Mesothelial cell of epicardium (in vitro differentiated cells): ENCODE measurements at places on chromosomes 3 and 15.
A peak's percentile ranks its signal among the peaks of the same experiment; 100 is the strongest.

DNA sequence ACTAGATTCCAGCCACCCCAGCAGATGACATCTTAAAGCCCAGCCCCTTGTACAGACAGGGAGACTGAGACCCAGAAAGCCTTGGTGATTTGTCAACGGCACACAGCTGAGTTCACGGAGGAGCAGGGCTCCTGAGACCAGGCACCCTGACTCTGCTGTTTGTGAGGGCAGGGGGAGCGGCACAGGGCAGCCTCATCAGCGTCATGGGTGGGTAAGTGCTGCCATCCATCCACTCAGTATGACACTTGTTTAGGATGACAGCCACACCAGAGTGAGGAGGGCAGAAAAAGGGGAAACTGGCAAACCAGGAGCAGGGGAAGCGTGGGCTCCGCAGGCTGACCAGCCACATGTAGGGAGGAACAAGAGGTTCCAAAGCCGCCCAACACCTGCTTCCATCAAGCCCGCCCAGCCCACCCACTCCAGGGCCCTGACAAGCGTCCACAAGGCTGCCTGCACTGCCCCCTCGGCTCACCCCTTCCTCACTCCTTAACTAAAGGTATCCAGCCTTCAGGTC lies 19.9 kb downstream of the RBPMS2 start:
- DNase-seq = no peak

- peak; percentile 66 for DNase-seq
Measured at GRCh38 chr3:194137008-194137505, 1.1 kb downstream of the HES1 start.

GRCh38 chr3:177484926-177485325 lies 287.6 kb upstream of the TBL1XR1 start:
- DNase-seq = no peak

- no peak for DNase-seq
Measured at GRCh38 chr15:64146885-64147681, 4.4 kb upstream of the SNX22 start.

GRCh38 chr15:85404918-85405866 lies 24.8 kb downstream of the AKAP13 start:
- no peak for DNase-seq

- no peak for DNase-seq
Measured at GRCh38 chr3:34405159-34405558, 606.7 kb downstream of the PDCD6IP start.

DNA sequence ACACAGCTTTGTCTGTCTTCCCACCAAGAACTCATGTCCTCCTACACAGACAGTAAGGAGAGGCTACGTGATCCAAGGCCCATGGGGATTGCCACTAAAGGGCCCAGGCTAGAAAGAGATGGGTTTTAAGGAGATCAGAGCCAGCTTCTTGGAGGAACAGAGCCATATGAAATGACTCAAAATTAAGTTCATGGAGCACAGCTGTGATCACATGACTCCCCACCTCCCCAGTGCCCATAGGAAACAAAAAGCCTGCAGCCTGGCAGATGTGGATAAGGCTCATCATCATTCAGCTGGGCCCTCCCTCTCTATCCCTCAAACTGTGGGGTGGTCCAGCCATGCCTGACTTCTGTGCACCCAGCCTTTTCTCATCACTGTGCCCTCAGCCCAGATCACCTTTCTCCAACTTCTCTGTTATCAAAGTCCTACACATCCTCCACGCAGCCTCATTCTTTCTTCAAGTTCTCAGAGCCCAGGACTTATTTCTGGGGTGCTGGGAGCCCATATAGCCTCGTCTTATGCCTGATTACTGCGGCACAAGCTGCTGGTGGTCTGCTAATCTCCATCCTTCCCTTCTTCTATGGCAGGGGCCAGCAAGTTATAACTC lies 137.6 kb downstream of the SMAD6 start:
- DNase-seq = no peak

GRCh38 chr3:158447408-158447807 lies 123.6 kb upstream of the MLF1 start:
- no peak for DNase-seq

DNA sequence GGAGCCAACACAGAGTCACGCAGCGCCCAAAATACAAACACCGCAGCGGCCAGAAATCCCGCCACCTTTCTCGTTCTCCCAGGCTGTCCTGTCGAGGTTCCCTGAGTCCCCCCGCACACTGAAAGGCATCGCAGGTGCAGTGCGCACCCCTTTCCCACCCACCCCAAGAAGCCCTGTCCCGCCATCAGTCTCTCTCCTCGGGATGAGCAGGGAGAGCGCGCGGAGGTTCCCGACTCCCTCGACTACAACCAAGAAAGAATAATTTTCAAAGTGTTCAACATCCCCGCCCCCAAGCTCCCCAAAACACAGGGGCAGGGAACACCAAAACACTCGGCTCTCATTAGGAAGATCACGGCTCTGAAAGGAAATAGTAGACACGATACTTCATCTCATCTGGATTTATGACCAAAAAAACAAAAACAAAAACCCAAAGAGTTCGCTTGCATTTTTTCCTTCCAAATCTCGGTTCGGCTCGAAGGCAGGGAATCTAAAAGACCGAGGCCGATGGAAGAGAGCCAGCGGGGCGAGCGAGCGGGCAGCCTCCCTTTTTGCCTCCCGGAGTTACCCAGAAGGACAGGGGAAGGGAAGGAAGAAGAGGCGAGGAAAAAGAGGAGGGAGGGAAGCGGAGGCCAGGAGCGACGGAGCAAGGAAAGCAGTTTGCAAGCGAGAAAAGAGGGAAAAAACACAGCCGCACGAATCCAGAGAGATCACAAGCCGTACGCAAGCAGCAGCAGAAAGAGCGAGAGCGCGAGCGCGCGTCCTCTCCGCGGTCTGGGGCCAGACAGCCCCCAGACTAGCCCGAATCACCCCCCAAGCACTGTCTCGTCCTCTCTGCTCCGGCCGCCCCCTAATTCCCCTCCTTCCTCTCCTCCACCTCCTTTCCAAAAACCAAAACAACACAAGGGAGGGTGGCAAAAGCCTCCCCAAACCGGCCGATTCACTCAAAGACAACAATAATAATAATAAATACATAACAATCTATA lies 808 bp downstream of the BCL6 start:
- DNase-seq = peak; percentile 61

DNA sequence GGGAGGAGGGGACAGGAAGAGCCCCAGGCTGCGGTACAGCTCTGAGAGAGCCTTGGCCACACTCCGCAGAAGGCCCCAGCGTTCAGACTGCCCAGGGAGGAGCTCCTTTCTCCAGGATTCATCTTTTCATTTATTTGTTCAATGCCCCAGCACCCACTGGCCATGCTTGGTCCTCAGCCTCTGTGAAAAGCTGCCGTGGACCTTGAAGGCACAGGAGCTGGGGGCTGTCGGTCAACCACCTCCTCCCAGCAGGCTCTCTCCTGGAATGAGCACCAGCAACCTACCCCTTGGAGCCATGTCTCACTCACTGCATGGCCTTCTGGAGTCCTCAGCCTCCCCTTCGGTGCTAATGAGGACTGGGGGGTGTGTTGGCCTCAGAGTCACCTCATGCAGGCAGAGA lies 21.6 kb upstream of the PRR23E start:
- DNase-seq = peak; percentile 31

GRCh38 chr3:169954142-169954756 lies 12.4 kb upstream of the SEC62 start:
- no peak for DNase-seq

GRCh38 chr3:167406876-167407492 lies 26.9 kb upstream of the ZBBX start:
- peak; percentile 19 for DNase-seq

- no peak for DNase-seq
Measured at GRCh38 chr15:66429546-66429945, 42.8 kb downstream of the MAP2K1 start.

DNA sequence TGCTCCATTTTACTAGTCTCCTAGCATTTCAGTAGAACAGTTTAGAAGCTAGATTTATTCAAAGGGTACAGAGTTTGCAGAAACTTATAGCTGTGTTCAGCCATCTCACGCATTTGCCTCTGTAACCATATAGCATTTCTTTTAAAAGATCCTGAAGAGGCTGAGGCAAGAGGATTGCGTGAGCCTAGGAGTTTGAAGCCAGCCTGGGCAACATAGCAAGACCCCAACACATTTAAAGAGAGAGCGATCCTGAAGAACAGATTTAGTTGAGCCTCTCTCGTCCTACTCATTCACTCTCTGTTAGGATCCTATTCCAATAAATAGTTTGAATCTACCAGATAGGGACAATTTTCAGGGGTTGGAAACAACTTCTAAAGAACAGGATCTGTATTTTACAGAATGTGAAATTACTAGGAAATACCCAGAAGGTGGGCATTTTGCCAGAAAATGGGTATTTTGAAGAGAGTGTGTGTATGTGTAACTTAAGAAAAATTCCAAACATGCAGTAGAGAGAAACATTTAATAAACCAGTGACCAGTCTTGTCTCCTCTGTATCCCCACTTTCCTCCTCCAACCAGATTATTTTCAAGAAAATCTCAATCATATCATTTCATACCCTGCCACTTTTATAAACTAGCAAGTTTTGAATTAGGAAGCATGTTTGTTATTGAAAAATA lies 4.5 kb downstream of the EIF3J start:
- no peak for DNase-seq

DNA sequence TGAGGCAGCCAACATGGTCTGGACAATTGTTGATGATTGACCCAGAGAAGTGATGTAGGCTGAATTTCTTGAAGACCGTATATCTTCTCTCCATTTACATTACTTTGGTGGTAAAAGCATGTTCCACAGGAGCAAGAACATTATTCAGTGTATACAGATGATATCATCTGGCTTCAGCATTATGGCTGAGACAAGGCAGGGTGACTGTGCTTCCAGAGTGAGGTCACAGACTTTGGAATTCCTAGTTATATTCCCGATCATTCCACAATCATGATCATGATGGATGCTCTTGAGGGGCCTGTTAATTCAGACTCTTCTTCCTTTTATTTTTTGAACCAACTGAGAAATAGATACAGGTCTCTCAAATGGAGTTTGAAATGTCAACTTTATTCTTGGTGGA lies 19.0 kb downstream of the PLS1 start:
- no peak for DNase-seq

DNA sequence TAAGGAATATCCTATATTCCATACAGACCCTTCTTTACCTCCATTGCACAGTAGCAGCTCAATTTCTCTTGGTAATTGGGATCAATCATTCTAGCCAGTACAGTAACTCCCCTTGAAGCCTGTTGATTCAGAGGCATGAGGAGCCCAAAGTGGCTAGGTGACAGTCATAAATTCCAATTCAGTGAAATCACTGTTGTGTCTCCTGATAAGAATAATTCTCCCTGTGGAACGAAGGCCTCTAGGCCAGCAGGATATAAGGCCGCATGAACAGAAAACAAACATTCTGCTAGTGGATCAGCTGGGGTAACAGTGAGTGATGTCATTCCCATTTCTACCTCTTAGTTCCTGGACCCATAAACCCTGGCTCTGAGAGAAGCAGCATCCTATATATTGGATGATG lies 696.3 kb downstream of the NR2F2 start:
- DNase-seq = no peak

DNA sequence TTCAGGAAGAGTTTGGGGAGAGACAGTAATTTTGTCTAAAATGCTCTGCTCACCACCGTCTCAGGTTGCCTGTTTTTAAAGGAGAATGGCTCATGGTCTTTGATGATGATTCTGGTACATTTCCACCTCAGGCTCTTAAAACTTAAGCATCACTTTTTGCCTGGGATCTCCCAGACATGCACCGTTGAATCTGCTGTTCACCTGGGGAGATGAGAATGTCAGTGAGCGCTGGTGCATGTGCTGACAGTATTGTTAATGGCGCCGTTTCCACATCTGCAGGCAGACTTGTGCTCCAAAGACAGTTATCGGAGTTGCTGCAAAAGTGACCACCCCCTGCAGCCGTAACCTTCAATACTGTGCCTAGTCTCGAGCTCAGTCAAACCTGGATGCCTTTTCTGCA lies 219.0 kb upstream of the TPM1 start:
- DNase-seq = no peak

GRCh38 chr15:52213206-52213605 lies 22.0 kb upstream of the GNB5 start:
- no peak for DNase-seq

- DNase-seq = no peak
Measured at GRCh38 chr3:22920006-22920405, 283.1 kb upstream of the UBE2E2 start.

GRCh38 chr3:190321789-190322603 lies at the start of gene CLDN1:
TSS of gene CLDN1 (minus strand) at chr3:190322446. CDS start at chr3:190322206, 240 bp downstream.
- peak; percentile 82 for DNase-seq

DNA sequence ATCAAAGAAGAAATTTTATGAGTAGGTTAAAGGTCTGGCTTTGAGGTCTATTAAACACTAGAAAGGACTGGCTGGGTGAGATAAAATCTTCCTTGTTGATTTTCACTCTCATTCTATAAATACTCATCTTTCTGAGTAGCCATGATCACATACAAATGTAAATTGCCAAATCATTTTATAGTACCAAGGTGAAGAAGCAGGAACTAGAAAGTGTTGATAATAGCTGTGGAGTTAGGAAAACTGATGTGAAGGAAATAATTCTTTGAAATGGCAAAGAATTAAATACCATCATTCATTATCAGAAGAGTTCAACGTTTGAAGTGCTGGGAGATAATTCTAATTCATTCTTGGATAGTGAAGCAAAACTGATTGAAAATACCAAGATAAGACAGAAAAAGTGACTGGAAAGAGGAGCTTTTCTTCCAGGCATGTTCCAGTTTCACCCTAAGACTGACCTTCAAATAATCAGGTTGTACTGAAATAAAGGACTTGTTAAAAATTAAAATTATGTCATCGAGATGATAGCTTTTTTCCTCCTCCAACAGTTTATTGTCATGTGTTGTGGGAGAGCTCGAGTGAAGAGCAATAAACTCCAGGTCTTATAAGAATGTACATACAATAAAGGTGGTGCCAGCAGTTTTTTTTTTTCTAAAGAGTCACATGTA lies 17.4 kb downstream of the THBS1 start:
- DNase-seq = no peak

- no peak for DNase-seq
Measured at GRCh38 chr15:67783303-67783702, 42.0 kb upstream of the SKOR1 start.

- DNase-seq = no peak
Measured at GRCh38 chr3:190116551-190117067, 4.1 kb downstream of the P3H2 start.

DNA sequence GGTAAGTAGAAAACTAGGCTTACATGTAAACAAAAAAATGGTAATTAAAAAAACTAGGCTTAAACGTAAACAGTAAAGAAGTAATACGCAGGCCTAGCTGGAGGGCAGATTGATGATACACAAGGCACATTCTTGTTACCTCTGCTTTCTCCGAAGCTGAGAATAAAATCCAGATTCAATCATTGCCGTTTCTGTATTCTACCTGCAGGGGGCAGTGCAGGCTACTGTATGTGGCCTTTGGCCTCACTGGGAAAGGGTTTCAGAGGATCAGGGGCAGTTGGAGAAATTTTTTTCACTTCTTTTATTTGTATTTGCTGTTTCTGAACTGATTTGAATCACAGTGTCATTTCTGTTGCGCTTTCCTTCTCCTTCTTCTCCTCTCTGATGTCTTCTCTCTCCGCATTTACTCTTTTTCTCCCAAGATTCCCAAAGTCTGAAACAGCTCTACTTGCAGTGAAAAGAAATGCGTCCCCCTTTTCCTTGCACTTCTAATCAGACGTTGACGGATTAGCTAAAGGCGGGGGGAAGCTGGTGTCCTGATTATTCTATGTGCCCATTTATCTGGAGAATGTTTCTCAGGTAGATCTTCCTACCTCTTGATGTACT lies 67.1 kb upstream of the MCTP2 start:
- DNase-seq = no peak

- no peak for DNase-seq
Measured at GRCh38 chr15:37253877-37254276, 153.5 kb upstream of the MEIS2 start.

- no peak for DNase-seq
Measured at GRCh38 chr15:52256366-52256765, 39.2 kb downstream of the MYO5C start.
